Thymus (tissue), 14 donors: ENCODE measurements at places on chromosomes 1 and 21. TPM values are rescaled to one million over a fixed set of nuclear protein-coding genes. Genes with fewer than 3 reads are reported as not detected.

DNA sequence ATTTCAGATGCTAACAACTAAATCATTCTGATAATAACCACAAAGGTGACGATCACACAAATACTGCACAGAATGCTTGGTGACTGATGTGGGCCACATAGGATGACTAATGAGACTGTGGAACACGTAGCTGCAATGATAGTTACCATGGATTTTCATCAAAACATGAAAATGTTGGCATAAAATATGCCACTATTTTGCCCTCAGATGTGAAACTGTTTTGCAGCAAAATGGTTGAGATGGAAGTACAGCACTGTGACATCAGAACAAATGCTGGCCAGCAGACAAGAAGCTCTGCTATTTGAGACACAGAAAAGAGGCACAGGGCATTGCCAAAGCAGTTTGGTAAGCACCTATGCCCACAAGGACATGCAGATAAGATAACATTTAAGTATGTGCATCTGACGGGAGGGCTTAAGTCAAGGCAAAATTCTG lies 83.8 kb downstream of the NIBAN1 start:
- no peaks in the 10 kb centered on the region for H3K4me1 ChIP-seq
- no peak overlapping the region for H3K4me3 ChIP-seq
- H3K27ac ChIP-seq: no peak overlapping the region
- H3K27me3 ChIP-seq: no peaks in the 10 kb centered on the region
- no peaks in the 10 kb centered on the region for H3K36me3 ChIP-seq

DNA sequence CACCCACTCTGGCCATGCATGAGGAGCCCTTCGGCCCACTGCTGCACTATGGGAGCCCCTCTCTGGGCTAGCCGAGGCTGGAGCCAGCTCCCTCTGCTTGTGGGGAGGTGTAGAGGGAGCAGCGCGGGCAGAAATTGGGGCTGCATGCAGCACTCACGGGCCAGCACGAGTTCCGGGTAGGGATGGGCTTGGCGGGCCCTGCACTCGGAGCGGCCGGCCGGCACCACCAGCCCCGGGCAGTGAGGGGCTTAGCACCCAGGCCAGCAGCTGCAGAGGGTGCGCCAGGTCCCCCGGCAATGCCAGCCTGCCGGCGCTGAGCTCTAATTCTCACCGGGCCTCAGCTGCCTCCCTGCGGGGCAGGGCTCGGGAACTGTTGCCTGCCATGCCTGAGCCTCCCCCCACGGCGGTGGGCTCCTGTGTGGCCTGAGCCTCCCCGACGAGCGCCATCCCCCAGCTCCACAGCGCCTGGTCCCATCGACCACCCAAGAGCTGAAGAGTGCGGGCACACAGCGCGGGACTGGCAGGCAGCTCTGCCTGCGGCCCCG lies 209.0 kb downstream of the LTN1 start:
- no peak overlapping the region for H3K27ac ChIP-seq
- DNase-seq: no peak
- no peaks in the 10 kb centered on the region for H3K4me1 ChIP-seq
- H3K36me3 ChIP-seq: no peaks in the 10 kb centered on the region

- DNase-seq: no peak
- H3K36me3 ChIP-seq: peaks cover 17% of the 10 kb centered on the region
- peak overlapping the region; percentile 52 for H3K4me3 ChIP-seq
- no peaks in the 10 kb centered on the region for H3K27me3 ChIP-seq
These were observed 1.4 kb downstream of the PINK1 start for GRCh38 chr1:20634594-20635084.

- H3K4me3 ChIP-seq: no peak overlapping the region
- H3K4me1 ChIP-seq: no peaks in the 10 kb centered on the region
- H3K36me3 ChIP-seq: no peaks in the 10 kb centered on the region
- H3K27me3 ChIP-seq: no peaks in the 10 kb centered on the region
- H3K27ac ChIP-seq: no peak overlapping the region
These were observed 46.6 kb downstream of the ARHGEF11 start for GRCh38 chr1:156998840-156999500.

DNA sequence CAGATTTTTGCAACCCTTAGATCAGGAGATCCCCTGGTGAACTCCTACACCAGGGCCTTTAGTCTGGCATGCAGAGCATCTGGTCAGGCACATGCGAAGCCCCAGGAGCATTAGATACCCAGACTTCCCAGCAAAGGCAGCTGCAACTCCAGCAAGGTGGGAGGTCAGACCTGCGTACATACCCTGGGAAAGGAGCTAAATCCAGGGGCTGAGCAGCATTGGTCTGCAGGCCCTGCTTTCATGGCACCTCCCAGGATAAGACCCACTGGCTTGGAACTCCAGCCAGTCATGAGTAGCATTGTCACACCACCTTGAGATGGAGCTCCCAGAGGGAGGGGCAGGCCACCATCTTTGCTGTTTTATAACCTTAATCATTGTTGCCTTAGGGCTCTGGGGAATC lies 92.3 kb downstream of the KCNT2 start:
- DNase-seq: no peak
- no peak overlapping the region for H3K27ac ChIP-seq
- no peaks in the 10 kb centered on the region for H3K27me3 ChIP-seq
- H3K36me3 ChIP-seq: no peaks in the 10 kb centered on the region
- H3K4me3 ChIP-seq: no peak overlapping the region

- no peaks in the 10 kb centered on the region for H3K36me3 ChIP-seq
- H3K4me1 ChIP-seq: peaks cover 29% of the 10 kb centered on the region
- no peak overlapping the region for H3K4me3 ChIP-seq
- peak; percentile 28 for DNase-seq
- no peak overlapping the region for H3K27ac ChIP-seq
These were observed 106.0 kb downstream of the NTNG1 start for GRCh38 chr1:107246775-107247345.

DNA sequence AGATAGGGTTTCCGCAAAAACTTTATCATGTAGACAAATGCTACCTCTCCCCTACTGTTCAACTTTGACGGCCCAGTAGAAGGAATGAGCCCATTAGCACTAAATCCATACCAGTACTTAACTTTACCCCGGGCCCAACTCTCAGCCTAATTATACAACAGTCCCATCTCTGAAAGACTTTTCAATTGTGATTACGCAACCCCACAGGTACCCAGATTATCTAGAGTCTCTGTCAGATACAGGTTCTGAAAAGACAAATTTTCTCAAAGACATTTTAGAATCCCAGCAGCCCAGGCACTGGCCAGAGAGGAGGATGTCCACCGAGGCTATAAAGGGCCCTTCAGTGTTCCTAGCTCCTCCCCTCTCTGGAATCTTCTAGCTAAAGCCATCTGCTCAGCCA lies 15.0 kb downstream of the FAM78B start:
- no peak overlapping the region for H3K4me3 ChIP-seq
- H3K4me1 ChIP-seq: no peaks in the 10 kb centered on the region
- H3K27ac ChIP-seq: no peak overlapping the region

DNA sequence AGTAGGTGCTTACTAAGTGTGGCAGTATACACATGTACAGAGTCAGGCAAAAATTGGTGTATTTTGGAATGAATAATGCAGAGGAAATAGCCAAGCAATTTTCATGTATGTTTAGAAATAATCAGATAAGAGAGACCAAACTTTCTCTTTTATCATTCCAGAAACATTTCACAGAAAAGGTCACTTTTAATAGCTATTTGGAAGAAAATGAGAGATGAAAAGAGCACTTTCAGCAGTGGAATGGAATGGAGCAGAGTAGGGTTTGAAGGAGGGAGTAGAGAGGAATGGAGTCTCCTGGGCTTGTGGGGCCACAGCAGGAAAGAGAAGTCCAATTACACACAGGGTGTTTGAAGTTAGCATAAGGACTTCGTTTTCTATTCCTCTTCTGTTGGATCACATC lies 48.8 kb upstream of the GJA5 start:
- H3K4me1 ChIP-seq: no peaks in the 10 kb centered on the region
- no peaks in the 10 kb centered on the region for H3K36me3 ChIP-seq
- no peaks in the 10 kb centered on the region for H3K27me3 ChIP-seq
- no peak for DNase-seq
- H3K27ac ChIP-seq: no peak overlapping the region
- no peak overlapping the region for H3K4me3 ChIP-seq

DNA sequence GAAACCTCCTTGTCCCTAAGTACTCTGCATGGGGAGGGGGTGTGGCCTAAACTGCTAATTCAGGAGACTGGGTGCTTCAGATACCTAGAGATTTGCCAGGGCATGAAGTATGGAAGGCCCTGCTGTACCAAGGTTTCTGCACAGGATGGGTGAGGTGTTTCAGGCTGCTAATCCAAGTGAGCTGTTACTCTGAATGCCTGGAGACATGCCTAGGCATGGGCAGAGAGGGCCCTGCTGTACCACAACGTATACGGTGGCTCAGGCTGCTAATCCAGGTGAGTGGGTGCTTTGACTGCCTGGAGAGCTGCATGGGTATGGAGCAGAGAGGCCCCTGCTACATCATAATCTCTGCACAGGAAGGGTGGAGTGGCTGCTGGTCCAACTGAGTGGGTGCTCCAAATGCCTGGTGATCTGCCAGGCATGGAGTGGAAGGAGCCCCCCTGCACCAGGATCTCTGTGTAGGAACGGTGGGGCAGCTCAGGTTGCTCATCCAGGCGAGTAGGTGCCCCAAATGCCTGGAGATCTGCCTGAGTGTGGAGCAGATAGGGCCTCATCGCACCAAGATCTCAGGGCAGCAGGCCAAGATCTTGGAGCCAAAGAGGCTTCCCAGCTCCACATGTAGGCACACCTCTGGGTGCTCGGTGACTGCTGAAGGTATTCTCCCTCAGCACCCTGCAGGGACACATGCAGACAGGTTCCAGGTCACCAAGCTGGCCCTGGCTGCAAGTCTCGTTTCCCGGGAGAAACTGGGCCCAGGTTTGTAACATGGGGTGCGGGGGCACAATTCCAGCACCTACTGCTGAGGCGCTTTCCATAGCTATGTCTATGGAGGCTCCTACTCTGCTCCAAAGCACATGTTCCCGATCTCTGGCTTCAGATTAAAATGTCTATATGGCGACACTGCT lies 252.5 kb upstream of the PLXNA2 start:
- H3K27me3 ChIP-seq: no peaks in the 10 kb centered on the region
- DNase-seq: no peak
- no peak overlapping the region for H3K4me3 ChIP-seq
- no peaks in the 10 kb centered on the region for H3K4me1 ChIP-seq

GRCh38 chr21:45262616-45263015 lies 25.1 kb downstream of the POFUT2 start:
- no peaks in the 10 kb centered on the region for H3K4me1 ChIP-seq
- no peaks in the 10 kb centered on the region for H3K27me3 ChIP-seq
- no peak for DNase-seq
- H3K36me3 ChIP-seq: peaks cover 41% of the 10 kb centered on the region

GRCh38 chr1:117985239-117985638 lies 55.7 kb downstream of the WDR3 start:
- no peaks in the 10 kb centered on the region for H3K36me3 ChIP-seq
- H3K4me3 ChIP-seq: no peak overlapping the region
- H3K27me3 ChIP-seq: no peaks in the 10 kb centered on the region
- no peaks in the 10 kb centered on the region for H3K4me1 ChIP-seq
- no peak for DNase-seq

- DNase-seq: no peak
- no peaks in the 10 kb centered on the region for H3K27me3 ChIP-seq
- H3K27ac ChIP-seq: no peak overlapping the region
- H3K36me3 ChIP-seq: no peaks in the 10 kb centered on the region
- no peak overlapping the region for H3K4me3 ChIP-seq
These were observed 321.7 kb downstream of the PBX1 start for GRCh38 chr1:164880644-164881043.

DNA sequence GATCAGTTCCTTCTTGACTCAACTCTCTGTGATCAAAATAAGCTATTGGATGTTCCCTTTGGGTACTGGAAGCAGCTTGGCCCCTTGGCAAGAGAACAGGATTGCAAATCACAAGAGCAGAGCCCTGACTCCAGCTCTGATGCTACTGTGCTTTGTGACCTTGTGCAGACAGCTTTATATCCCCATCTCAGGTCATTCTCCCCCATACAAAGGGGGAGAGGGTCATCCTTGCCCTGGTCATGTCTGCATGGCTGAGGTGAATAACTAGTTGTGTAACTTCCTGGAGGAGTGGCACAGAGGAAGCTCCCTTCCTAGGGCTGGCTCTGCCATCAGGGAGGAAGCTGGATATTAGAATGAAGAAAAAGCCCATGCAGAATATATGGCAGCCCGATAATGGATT lies 142.9 kb downstream of the DHRS3 start:
- no peak for DNase-seq
- H3K27ac ChIP-seq: peak overlapping the region; percentile 83
- H3K27me3 ChIP-seq: no peaks in the 10 kb centered on the region
- H3K4me1 ChIP-seq: peaks cover 76% of the 10 kb centered on the region
- H3K4me3 ChIP-seq: no peak overlapping the region

GRCh38 chr21:45578811-45579381 lies 36.7 kb upstream of the SLC19A1 start:
- no peak overlapping the region for H3K4me3 ChIP-seq
- no peaks in the 10 kb centered on the region for H3K36me3 ChIP-seq
- DNase-seq: no peak
- H3K27ac ChIP-seq: no peak overlapping the region
- H3K27me3 ChIP-seq: no peaks in the 10 kb centered on the region

Gene UBE2U
- not detected for total RNA-seq

Gene CDA
- total RNA-seq: 0.33 TPM

Gene SSX2IP
- total RNA-seq: 23.7 TPM

Gene INTS7
- 15.4 TPM for total RNA-seq

Gene INTS3
- total RNA-seq: 18.2 TPM

Gene TNFRSF14
- 72.4 TPM for total RNA-seq

Gene HAO2
- total RNA-seq: 5.8 TPM

Gene ZNF648
- total RNA-seq: under 0.01 TPM

Gene PADI2
- total RNA-seq: 1.4 TPM

Gene HOOK1
- total RNA-seq: 4.7 TPM

Gene CYB5RL
- total RNA-seq: 2.6 TPM

Gene BTF3L4
- 60.5 TPM for total RNA-seq
